Neural crest cell (in vitro differentiated cells): ENCODE measurements at places on chromosomes 1 and 21.

DNA sequence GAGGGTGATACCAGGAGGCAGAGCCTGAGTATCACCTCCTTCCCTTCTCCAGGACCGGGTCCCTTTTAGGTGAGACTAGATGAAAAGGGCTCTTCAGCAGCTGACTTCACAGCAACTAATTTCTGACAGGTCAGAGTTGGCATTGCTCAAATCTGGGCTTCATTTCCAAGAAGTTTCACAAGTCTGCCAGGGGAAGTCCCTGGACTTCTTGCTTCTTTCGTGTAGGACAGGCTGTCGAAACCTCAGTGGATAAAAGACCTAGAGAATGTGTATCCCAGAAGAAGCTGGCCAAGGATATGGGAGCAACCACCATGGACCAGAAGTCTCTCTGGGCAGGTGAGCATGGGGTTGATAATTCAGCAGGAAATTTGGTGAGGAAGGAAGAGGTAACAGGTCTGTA lies at the start of gene CHI3L2:
TSS of gene CHI3L2 (plus strand) at position 280 of the 400 bp plus-strand sequence. CDS start at position 297, 17 bp downstream.
- DNase-seq: no peak

DNA sequence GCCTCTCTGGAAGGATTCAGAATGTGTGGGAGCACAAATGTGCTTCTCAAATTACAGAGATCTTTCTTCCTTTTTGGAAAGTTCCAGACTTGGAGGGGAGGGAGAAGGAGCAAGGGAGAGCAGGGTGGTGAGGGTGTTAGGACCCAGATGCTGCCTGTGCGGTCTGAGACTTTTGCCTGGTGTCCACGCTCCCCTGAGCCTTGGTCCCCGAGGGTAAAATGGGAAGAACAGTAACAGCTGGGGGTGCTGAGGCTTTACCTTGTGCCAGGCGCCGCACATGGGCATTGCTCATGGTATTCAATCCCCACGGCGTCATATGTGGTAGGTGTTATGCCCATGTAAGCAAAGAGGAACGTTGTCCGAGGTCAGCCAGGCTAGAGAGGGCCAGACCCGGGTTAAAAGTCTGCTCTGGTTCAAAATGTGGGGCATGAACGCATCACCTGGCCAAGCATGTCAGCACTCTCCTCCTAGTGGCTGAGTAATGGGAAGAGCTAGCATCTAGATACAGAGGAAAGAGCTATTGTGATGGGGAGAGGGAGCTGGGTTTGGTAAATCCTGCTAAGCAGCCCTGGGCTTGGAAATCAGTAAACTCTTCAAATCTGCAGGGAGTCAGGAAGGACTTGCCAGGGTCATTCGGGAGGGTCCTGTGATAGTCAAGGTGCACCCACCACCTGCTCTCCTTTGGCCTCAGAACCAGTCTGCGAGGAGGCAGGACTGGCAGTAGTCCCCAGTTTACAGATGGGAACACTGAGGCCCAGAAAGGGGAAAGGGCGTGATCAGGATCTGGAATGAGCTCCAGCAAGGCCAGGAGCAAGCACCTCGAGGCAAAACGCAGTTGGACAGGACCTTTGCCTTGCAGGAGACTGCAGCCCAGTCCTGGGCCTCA lies 4.5 kb upstream of the RUNX3 start:
- DNase-seq: no peak

GRCh38 chr1:211789641-211790464 lies 40.7 kb downstream of the LPGAT1 start:
- no peak for DNase-seq

DNA sequence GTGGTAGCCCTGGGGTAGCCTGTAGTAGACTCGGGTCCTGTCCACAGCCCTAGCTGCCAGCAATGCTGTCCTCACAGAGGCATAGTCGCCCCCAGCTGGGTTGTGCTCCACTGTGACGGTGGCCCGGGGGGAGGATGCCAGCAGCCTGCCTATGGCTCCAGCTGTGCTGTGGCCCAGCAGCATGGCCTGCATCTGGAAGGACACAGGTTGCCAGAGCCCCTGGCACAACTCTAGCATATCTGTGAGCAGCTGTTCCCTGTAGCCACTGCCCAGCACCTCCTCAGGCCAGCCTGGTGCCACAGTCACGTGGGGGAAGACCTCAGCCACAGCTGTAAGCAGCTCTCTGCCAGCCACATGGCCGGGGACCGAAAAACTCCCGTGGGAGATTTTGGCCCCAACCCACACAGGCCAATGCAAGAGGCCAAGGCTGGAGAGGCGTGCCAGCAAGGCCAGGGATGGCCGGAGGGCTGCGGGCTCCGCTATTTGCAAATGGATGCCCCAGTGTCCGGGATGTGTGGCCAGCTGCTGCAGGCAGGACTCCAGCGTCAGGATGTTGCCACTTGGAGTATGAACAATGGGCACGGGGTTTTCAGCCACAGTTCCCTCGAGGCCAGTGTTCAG lies 13.9 kb downstream of the FAM151A start:
- DNase-seq: no peak

GRCh38 chr1:55505326-55505725 lies 290.2 kb upstream of the USP24 start:
- DNase-seq: no peak

DNA sequence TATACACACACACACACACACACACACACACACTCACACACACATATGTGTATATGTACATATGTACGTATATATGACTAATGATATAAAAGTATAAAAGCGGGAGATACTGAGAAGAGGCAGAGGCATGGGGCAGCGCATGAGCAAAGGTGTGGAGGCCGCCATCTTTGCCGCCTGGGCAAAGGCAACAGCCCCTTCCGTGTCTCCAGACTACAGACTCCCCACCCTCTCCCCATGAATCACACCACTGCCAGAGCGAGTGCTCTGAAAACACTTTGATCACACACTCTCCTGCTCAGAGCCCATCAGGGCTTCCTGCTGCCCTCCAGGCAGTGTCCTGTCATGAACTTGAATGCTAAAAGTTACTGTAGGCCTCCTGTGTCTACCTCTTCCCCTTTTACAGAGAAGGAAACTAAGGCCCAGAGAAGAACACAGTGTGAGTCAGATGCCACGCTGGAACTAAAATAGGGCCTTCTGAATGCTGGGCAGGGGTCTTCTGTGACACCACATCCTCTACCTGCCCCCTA lies 54.7 kb upstream of the SSBP3 start:
- no peak for DNase-seq

GRCh38 chr1:234848972-234849649 lies 239.1 kb upstream of the IRF2BP2 start:
- DNase-seq: no peak

GRCh38 chr1:65630855-65631254 lies 161.8 kb upstream of the PDE4B start:
- no peak for DNase-seq

DNA sequence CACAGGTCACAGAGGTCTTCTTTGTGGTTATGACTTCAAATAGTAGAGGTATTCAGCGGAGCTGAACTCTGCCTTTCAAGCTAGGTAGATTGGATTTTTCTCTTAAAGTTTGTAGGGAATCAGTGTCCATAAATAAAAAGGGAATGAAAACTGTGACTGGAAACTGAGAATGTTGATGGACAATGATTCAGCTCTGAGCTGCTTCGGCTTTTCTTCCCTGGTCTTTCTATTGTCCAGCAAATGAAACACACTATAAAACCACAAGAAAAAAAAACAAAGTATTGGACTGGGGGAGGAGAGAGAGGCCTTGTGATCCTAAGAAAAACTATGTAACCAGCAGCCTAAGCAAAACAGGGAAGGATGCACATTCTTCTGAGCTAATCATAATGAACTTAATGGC lies 11.1 kb downstream of the TNNI3K start:
- no peak for DNase-seq

GRCh38 chr1:72023063-72023930 lies 259.0 kb downstream of the NEGR1 start:
- no peak for DNase-seq

- no peak for DNase-seq
Measured at GRCh38 chr1:179164494-179164893, 65.0 kb downstream of the ABL2 start.

- DNase-seq: no peak
Measured at GRCh38 chr1:44862829-44863401, 19.9 kb upstream of the PTCH2 start.

- no peak for DNase-seq
Measured at GRCh38 chr1:40896482-40896881, 34.3 kb upstream of the CITED4 start.

GRCh38 chr1:170397061-170397460 lies 134.9 kb upstream of the GORAB start:
- DNase-seq: no peak
